G401 (cell line): ENCODE measurements at places on chromosomes 7 and 10.

DNA sequence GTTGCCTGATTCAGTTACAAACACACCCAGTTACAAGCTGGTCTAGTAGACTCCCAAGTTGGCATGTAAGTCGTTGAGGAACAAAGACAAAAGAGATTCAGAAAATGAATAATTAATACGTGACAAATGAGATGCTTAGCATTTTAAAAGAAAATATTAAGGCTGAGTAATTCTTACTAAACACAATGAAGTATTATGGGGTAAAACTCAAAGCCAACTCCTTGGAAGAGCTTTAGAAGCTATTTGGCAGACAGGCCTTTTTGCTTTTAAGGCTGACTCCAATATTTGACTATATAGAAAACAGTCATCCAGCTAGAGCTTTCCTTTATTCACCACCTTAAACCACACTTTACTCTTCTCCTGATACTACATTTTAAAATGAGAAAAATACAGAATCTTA is 5.4 kb downstream of the TRDMT1 start:
- no peak for DNase-seq

DNA sequence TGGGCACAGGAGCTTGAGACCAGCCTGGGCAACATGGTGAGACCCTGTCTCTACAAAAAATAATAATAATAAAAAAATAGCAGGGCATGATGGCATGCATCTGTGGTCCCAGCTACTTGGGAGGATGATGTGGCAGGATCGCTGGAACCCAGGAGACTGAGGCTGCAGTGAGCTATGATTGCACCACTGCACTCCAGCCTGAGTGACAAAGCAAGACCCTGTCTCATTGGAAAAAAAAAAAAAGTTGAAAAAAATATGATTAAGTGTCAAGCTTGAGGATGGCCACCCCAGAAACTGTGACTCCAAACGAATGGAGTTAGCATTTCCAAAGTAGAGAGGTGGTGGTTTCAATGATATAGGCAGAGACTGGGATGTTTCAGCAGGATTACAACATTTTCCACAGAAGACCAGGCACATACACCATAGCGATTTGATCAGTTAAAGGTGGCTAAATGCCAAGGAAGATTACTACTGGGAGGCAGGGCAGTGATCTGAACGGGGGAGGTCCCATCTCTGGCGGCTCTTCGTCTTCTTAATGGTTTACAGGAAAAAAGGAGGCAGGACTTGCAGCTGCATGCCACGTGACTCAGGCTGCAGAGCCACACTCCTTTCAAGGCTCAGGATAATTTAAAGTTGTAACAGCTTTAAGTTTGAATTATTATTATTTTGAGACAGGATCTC is 250.6 kb upstream of the GALNT17 start:
- DNase-seq, result no peak

- no peak for DNase-seq
Observed at GRCh38 chr7:29806995-29807841, 910 bp downstream of the WIPF3 start.

DNA sequence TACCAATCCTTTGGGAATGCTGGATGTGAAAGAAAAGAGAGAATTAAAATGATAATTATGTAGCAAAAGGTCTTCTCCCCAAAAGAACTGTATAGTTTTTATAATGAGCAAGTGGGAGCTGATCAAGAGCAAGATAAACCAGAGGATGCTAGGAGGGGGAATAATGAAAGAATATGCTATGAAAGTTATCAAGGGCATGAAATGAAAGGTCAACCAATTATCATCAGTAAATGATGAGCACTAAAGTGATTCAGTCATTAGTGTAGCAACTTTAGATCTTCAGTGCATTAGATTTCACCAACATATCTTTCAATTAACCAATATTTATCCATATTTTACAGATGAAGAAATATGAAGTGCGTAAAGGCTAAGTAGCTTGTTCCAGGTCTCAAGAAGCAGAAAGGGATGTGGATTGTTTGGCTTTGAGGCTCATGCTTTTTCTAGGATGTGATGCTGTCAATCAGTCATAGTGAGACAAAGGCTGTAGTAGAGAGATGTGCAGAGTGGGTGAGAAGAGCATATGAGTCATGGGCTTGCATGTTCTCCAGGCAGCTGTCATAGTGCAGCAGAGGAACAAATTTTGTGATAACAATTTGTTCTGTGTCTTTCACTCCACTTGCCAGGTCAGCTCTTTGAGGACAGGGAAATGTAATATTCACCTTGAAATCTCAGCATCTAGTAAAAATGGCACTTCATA is 5.7 kb upstream of the OR2F2 start:
- peak; percentile 1 for DNase-seq

- DNase-seq, result no peak
Observed at GRCh38 chr7:3520206-3520605, 219.2 kb downstream of the SDK1 start.

GRCh38 chr10:109892117-109892516 is 31.2 kb downstream of the XPNPEP1 start:
- no peak for DNase-seq

DNA sequence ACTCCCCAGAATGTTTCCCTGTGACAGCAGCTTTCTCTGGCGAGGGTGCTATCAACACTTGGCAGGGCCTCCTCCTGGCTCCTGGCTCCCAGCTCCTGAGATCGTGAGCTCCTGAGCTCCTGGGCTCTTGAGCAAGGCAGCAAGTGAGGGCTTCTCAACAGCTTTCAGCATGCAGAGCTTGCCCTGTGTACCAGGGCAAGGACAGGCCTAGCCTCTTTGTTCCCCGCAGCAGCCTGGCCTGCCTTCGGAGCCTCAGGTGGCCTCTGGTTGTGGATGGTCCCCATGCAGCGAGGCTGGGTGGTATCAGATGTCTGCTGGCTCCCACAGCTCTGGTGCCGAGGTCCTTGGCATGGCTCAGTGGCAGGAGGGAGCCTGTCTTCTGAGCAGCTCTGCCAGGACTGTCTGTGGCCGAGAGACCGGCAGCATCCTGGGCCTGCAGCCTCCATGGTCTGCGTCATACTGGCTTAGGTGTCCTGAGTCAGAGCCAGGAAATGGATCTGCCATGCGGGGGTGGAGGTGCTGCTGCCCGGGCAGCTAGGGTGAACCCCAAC is 44.2 kb downstream of the ZMIZ1 start:
- DNase-seq, result peak; percentile 79

- DNase-seq, result peak; percentile 25
Observed at GRCh38 chr10:52488606-52489485, 174.8 kb downstream of the DKK1 start.

- DNase-seq, result no peak
Observed at GRCh38 chr10:128125416-128125943, 743 bp downstream of the MKI67 start.

DNA sequence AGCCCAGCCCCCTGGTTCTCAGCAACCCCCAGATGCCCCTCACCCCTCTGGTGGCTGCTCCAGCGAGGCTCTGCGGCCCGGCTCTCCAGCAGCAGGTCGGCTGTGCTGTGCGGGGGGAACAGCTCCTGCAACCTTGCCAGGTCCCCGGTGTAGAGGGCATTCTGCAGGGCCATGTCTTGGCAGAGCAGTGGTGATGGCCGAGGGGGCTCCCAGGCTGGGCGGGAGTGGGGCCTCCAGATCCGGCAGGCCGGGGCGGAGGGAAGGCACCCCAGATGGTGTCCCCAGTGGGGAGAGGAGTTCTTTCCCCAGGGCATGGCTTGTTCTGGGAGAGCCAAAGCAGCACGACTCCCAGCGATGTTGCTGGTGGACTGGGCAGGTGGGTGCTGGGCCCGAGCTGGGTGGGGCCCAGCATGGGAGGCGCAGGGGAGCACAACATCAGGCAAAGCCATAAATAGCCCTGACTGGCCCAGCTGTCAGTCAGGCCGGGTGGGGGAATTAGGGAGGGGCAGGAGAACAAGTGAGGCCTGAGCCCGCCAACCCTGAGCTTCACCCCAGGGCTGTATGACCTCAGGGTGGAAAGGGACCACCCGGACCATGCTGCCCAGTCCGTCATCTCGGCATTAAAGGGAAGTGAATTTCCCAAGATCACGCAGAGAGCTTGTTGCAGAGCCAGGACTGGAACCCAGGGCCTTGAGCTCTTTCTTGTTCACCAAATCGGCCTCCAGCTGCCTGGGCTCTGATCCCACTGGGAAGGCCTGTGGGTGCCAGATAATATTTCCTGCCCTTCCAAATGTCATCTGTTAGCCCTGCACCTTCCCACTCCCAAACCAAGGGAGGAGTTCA is 580 bp upstream of the ASB10 start:
- DNase-seq, result no peak

- no peak for DNase-seq
Observed at GRCh38 chr10:52479567-52479966, 165.5 kb downstream of the DKK1 start.

- no peak for DNase-seq
Observed at GRCh38 chr7:99033765-99034164, 110.1 kb downstream of the SMURF1 start.

DNA sequence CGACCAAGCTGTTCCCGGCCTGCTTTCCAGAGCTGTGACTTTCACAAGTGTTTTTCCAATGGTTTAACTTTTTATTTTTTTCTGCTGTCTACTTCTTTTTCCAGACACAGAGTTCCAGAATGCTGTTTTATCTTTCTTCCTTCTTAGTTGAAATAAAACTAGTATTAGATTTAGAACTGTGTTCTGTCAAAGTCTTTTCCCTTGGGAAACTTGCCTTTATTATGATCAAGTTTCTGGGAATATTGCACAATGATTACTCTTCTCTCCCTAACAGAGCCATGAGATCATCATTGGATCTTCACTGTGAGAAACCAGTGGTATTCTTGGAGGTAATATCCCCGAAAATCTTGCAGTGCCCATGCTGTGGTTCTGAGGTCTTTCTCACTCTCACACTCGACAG is 104.9 kb upstream of the KCND2 start:
- no peak for DNase-seq

GRCh38 chr10:78717200-78717599 is 351.6 kb upstream of the ZMIZ1 start:
- no peak for DNase-seq

- DNase-seq, result no peak
Observed at GRCh38 chr10:86931872-86932271, 25.5 kb downstream of the MMRN2 start.

DNA sequence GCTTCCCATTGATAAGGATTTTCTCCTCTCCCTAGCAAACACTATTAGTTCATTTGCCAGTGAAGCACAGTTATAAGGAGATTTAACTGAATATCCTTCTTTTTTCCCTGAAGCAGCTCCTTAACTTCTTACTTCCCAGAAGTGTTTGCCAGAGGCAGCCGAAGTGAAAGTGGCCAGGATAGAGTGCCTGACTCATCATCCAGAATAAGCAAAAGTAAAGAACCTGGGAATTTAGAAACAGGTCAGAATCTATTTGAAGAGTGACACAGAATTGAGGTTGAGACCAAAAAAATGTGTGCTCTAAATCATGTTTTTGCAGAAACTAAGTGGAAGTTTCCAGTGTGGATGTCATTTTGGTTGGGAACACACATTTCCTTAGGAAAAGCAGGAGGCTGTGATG is 249.6 kb upstream of the VWC2 start:
- no peak for DNase-seq

DNA sequence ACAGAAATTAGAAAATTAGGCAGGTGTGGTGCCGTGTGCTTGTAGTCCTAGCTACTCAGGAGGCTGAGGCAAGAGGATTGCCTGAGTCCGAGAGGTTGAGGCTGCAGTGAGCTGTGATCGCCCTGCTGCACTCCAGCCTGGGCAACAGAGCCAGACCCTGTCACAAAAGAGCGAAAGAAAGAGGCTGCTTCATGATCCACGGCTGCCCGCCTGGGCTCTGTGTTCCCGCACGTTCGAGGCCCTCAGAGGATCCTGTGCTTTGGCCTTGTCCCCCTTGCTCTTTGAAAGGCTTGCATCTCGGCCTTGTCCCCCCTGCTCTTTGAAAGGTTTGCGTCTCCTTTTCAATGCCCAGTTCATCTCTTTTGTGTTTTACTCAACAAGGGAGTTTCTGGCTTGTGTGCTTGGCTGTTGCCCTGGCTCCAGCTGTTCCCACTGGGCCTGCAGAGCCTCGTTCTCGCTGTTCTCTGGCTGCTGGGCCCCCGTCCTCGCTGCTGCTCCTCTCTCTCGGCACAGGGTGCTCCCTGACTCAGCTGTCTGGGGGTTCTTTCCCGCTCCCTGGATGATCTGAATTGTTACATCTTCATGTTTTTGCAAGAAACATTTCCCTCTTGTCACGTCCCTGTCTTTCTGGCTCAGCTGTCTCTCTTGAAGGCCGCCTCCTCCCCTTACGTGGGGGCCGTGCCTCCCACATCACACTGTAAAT is 45.1 kb upstream of the INPP5A start:
- DNase-seq, result no peak

GRCh38 chr7:81669476-81670105 is 100.3 kb downstream of the HGF start:
- DNase-seq, result no peak

GRCh38 chr10:97726636-97727178 is 10.2 kb upstream of the ZFYVE27 start:
- DNase-seq, result peak; percentile 40

GRCh38 chr10:70478191-70479164 is at the start of gene PALD1:
PALD1 (plus strand) TSS chr10:70478767; CDS start chr10:70525952, 47,185 bp downstream.
- DNase-seq, result peak; percentile 37

DNA sequence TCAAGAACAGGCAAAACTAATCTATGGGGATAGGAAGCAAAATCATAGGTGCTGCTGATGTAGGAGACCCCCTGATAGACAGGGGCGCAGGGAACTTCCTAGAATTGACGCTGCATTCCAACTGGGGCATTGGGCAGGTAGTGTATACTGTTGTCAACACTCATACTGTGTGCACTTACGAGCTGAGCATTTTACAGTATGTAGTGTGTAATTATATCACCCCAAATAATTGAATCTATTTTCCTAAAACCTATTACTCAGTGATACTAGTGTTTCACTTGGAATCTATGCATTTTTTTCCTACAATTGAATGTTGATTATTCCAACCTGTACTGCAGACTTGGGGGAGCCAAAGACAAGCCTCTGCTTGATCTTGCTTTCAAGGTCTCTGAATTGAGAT is 207.0 kb upstream of the PRKCQ start:
- no peak for DNase-seq

DNA sequence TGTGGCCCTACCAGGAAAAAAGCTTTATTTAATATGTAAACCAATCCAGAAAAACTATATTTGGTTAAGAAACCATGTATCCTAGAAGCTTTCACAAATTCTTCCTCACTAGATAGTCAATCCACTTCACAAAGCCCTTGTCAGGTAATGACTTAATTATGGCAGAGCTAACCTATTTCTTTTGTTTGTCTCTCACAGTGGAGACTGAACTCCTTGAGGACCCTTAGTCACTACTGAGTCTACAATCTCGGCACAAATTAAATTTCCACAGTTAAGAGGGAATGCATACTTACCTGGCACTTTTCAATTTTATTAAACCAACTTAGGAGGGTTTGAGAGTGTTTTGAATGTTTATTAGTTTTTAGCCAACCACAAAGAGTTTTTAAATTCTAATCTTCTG is 23.0 kb downstream of the WAPL start:
- DNase-seq, result no peak

DNA sequence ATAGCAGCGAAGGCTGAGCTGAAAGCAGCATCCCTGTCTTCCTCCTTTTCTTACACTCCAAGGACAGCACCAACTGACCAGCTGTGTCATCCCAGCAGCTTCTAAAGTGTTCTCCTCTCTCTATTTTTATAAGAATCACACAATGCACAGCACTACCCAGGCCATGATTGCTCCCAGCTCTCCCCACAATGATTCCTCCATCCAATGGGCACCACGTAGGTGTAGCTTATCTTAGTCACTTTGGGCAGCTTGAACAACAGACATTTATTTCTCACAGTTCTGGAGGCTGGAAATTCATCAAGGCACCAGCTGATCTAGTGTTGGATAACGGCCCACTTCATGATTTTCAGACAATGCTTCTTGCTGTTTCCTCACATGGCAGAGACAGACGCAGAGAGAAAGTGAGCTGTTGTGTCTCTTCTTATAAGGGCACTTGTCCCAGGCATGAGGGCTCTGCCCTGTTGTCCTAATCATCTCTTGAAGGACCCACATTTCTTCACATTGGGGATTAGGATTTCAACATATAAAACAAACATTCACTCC is 92.0 kb upstream of the CDC14C start:
- DNase-seq, result peak; percentile 79
